ENCODE measurements at places on chromosomes 1 and 21.

GRCh38 chr1:236759252-236759859, 35.7 kb upstream of the MTR start:
- DNase-seq = no peak

DNA sequence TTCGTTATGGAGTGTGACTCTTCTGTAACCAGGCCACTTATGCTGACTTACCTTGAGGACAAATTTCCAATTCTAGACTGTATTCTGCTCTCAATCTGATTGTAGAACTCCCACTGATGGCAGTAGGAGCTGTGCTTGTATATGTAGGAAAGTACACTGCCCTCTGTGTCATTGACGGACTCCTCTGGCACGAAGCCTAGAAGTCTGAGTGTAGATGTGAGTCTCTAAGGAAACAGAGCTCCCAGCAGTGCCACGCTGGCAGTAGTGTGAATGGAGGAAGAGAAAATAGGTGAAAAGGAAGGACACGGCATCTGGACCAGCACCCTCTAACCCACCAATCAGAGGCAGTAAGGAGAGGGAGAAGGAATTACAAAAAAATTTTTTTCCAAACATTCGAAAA, 130.4 kb upstream of the ADGRL2 start:
- DNase-seq = peak; percentile 25

- DNase-seq = peak; percentile 100
Measured at GRCh38 chr1:39098546-39099250, 72.5 kb downstream of the NDUFS5 start.

- no peak for DNase-seq
Measured at GRCh38 chr1:89739013-89739843, 81.6 kb upstream of the LRRC8D start.

- no peak for DNase-seq
Measured at GRCh38 chr1:93541045-93541444, 93.1 kb downstream of the FNBP1L start.

GRCh38 chr1:228349701-228350171, 56.9 kb downstream of the TRIM11 start:
- no peak for DNase-seq

- no peak for DNase-seq
Measured at GRCh38 chr21:44421901-44422840, 33.1 kb upstream of the LRRC3 start.

- DNase-seq = peak; percentile 35
Measured at GRCh38 chr1:975896-976683, 5.8 kb downstream of the PERM1 start.

- no peak for DNase-seq
Measured at GRCh38 chr1:203592156-203592555, 34.5 kb upstream of the ATP2B4 start.

DNA sequence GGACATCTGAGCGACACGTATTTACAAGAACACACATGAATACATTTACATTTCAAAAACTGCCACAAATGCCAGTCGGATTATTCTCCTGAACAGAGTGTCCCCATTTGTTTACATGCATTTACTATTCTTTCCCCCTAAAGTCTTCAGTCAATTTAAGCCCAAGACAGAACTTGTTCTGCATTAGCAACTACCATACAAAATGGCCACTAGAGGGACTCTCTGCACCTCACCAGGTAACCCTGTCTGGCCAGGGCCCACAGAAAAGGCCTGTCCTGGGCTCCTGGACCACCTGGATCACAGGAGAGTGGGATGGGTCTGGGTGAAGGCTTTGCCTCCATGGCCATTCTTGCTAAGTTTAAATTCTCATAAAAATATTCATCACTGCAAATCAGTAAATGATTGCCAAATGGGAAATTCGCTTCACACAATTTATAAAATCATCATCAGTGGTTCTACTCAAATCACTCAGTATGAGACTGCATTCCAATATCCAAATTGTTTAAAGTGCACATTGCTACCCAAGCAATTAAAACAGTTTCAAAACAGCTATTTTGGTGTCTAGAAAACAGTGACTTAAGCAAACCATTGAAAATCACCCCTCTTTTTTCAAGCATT, 12.5 kb upstream of the GUCA2A start:
- peak; percentile 81 for DNase-seq

GRCh38 chr1:108117945-108118902, 81.9 kb downstream of the SLC25A24 start:
- no peak for DNase-seq

- DNase-seq = no peak
Measured at GRCh38 chr1:34066166-34066565, 98.9 kb downstream of the CSMD2 start.

GRCh38 chr1:165494949-165495857, 48.6 kb upstream of the LRRC52 start:
- DNase-seq = no peak

DNA sequence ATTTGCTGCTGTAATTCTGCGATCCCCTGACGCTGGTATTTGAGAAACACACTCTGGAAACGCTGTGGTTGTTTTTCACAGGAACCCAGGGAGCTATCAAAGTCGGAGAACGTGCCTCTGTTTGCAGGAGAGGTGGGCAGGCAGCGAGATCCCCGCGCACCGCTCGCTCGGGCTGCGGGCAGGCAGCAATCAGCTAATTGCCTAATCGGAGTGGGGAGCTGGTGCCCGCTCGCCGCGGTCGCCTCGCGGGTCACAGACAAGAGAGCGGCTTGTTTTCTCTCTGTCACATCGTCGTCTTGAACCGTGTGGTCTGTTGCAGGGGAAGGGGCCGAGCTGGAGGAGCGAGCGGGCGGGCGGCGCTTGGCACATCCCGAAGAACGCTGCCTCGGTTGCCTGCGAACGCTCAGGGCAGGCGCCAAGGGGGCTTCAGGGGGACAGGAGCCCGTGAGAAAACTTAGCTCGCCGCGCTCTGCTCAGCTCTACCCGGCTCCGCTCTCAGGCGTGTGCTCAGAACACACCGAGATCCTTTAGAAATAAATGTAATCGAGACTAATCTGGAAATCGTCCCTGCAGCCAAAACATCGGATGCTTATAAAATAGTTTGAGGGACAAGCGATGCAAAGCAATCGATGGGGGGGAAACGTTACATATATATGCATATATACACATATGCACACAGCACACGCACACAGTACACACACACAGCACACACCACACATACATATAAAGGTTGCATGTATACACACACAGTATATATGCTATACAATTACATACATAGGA, 93.6 kb upstream of the SMYD2 start:
- no peak for DNase-seq

DNA sequence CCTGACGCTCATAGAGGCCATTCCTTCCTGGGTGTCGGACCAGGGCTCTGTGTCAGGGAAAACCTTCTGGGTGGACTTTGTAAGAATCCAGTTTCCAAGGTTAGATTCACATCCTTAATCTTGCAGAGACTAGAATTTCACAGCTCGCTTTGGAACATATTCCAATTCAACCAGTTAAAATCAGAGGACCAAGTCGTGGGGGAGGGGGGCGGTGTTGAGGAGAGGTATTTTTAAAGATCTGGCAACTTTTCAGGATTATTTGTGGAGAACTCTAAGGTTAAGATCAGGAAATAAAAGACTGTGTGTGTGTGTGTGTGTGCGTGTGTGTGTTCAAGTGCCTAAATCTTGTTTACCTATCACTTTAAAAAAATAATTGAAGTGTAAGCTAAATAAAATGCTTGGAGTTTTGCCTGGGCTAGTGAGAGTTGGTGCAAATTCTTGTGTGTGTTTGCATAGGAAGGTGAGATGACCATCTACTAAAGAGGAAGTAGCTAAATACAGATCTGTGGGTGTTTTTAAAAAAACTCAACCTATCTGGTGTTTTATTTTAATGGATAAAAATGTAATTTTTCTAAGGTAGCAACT, 21.8 kb downstream of the TENT5C start:
- peak; percentile 69 for DNase-seq

GRCh38 chr1:173502104-173502503, 25.0 kb downstream of the PRDX6 start:
- DNase-seq = no peak

DNA sequence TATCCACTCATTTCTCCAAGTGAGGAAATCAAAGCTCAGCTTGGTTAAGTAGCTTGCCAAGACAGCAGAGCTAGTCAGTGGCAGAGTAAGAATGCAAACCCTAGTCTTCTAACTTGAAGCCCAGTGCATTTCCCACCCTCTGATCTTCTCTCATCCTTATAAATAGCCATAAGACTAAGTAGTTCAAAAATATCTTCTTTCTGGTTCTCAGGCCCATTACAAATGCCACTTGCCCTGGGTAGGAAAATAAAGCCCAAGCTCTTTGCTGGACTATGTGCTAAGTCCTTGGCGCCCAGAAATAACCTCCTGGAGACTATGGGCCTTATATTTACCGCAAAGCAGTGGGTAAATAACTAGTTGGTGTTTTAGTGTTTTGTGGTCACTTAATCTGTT, 505.8 kb downstream of the PLPP3 start:
- DNase-seq = no peak

- DNase-seq = no peak
Measured at GRCh38 chr1:243432136-243432535, 176.3 kb downstream of the SDCCAG8 start.

GRCh38 chr1:110976089-110976488, 12.4 kb upstream of the LRIF1 start:
- no peak for DNase-seq

DNA sequence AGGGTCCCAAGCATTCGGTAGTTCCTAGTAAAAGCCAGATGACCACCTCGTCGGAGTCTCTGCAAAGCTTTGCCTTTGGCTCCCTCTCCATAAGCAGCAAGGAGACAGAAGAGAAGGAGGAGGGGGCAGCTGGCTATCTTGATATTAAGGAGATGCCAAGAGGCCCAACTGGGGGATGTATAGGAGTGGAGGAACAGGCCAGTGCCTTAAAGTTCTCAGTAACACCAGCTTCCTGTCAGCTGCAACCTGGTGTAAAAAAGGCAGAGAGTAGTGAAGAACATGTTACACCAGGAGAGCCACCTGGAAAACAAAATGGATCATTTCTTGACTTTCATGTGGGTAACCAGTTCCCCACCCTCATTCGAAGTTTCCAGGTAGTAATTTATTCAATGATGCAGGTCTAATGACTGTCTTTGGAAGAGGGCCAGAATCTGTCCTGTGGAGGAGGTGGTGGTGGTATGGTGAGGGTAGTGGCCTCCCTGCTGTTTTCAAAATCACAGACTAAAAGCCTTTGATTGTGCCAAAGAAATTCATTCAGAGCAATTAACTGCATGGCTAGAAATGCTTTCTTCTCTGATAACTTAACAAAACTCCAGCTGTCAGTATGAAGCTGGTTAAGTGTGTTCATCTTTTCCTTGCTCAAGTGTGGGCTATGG, 27.3 kb downstream of the TMEM200B start:
- no peak for DNase-seq

GRCh38 chr21:44930543-44930981, 9.3 kb upstream of the SLX9 start:
- no peak for DNase-seq

GRCh38 chr1:89465201-89465600, 59.4 kb upstream of the LRRC8B start:
- no peak for DNase-seq

GRCh38 chr1:170662561-170663403, 1.1 kb upstream of the PRRX1 start:
- no peak for DNase-seq

DNA sequence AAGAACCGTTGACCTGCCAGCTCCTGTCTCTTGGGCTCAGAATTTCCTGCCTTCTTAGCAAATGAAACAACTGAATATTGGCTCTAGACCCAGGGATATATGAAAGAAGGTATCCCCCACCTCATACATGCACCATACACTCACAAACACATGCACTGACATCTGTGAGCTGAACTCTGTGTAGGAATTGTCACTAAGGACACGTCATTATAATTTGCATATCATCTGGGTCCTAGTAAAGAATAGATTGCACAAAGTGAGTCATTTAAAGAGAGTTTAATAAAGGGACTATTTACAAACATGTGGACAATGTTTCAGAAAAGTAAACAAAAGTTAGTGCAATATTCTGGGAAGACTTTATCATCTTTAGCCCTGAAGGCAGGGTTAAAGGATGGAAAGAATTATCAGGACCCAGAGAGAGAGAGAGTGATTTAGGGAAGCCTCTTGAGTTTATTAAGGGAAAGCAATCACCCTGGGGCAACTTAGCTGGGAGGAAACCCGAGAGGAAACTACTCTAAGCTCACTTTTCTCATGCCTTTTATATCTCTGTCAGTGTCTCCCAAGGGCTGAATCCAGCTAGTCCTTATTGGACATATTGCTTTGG, 74.1 kb upstream of the PLA2G4A start:
- DNase-seq = no peak

DNA sequence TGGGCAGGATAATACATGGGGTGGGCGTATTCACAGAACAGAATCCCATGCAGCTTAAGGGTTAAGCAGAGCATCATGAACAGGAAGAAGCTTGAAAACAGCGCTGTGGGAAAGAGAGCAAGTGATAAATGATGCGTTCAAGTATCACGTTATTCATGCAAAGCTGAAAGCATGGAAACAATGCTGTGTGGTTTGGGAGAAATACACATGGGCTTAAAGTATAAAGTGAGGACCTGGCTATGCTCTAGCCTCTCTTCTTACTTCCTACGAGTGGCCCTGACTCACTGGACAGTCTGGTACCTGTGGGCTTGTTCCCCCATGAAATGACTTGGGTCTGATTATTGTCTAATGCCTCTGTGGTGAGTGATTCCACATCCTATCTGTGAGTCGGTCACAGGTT, 25.7 kb downstream of the TMPRSS2 start:
- peak; percentile 56 for DNase-seq

GRCh38 chr1:161720956-161721737, at the start of gene FCRLB:
FCRLB (plus strand) TSS chr1:161721544; CDS start chr1:161722673, 1,129 bp downstream.
- DNase-seq = no peak

DNA sequence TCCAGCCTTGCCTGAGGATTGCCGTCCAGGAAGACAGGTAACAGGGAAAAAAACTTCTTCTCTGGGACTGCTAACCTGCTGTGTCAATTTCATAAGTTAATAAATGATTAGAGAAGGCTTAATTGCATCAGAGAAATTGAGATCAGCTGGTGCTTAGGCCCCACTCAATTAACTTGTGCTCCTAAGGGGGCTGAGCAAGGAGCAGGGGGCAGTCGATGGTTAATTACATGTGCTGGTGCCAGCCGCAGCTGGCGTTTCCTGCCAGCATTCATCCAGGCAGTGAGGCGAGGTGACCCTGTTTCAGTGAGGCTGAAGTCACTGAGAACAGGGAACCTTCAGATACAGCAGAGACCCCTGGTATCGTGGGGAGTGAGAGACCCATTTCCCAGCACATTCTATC, 60.0 kb downstream of the FAM163A start:
- DNase-seq = no peak

DNA sequence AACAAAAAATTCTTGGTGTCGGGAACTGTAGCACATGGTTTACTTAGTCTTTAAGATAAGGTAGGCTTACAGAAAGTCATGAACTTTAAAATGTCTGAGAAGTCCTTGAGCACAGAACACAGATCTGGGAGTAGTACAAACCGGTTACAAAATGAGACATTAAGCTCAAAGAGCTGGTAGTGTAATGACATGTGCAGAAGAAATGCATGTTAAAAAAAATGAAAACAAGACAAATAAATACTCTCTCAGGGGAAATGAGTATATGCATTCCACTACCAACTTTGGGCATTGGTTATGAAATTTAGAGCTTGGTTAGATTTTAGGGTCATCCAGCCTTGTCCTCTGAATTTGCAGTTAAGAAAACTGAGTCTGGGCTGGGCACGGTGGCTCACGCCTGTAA, 91.5 kb upstream of the F3 start:
- DNase-seq = no peak

All from NCI-H2029 (cell line).